Right lobe of liver (tissue), 6 donors: ENCODE measurements at places on chromosomes 12 and 14. TPM values are rescaled to one million over a fixed set of nuclear protein-coding genes. Genes with fewer than 3 reads are reported as not detected.

PLD4 gene
- total RNA-seq, result 0.49 TPM

MYF6 gene
- total RNA-seq, result 2.2 TPM

CTSG gene
- total RNA-seq, result not detected

ZNF891 gene
- total RNA-seq, result 0.50 TPM

VPS33A gene
- total RNA-seq, result 8.5 TPM

SPIC gene
- total RNA-seq, result 1.5 TPM

FIGNL2 gene
- 0.29 TPM for total RNA-seq

CLEC4E gene
- total RNA-seq, result 3.1 TPM

P2RX2 gene
- total RNA-seq, result not detected

TBX5 gene
- not detected for total RNA-seq

TC2N gene
- 2.5 TPM for total RNA-seq

MYF5 gene
- total RNA-seq, result not detected

FOXA1 gene
- total RNA-seq, result 29.8 TPM

SETD3 gene
- 32.8 TPM for total RNA-seq

DNA sequence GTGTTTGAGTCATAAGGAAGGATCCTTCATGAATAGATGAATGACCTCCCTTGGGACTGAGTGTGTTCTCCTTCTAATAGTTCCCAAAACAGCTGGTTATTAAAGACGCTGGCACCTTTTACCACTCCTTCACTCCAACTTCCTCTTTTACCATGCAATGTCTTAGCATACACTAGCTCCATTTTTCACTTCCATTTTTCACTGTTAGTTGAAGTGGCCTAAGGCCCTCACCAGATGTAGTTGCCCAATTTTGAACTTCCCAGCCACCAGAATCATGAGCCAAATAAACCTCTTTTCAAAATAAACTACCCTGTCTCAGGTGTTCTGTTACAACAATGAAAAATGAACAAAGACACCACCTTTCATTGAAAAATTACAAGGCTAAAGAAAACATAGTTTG lies 64.7 kb downstream of the GPR65 start:
- DNase-seq, result no peak

DNA sequence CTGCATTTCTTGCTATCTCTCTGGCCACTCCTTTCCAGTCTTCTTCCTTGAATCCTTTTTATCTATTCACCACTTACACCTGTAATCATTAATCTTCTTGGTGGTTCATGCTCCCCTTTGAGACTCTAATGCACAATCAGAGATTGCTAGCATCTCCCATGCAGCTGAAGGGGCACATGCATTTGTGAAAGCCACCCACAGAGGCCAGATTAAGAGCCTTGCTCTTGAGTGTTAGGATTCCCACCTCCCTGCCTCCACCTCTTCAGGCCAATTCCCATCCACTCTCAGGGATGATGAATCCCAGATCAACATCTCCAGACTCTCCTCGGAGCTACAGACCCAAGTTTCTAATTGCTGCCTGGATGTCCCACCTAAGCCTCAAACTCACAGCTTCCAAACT lies 19.4 kb upstream of the KRT18 start:
- no peak for DNase-seq

- DNase-seq, result peak; percentile 72
Observed at GRCh38 chr14:56339855-56340701, 221.9 kb downstream of the PELI2 start.

- DNase-seq, result no peak
Observed at GRCh38 chr12:120039711-120040110, 50.7 kb downstream of the BICDL1 start.

DNA sequence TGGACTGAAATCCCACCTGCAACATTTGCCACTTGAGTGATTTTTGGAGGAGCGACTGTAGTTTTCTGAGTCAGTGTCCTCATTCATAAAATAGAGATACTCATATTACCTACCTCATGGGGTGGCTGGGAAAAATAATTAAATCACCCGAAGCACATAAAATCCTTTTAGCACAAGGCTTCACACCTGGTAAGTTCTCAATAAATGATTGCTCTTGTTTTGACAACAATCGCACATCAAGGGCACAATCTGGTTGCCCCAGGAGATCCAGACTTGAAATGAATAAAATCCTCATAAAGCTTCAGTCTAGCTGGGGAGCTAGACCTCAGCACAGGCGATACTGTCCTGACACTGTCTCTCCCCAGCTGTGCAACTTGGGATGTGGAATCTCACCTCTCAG lies 76.0 kb upstream of the CCDC60 start:
- DNase-seq, result no peak

- DNase-seq, result no peak
Observed at GRCh38 chr12:121537814-121538698, 42.8 kb downstream of the KDM2B start.

- DNase-seq, result peak; percentile 71
Observed at GRCh38 chr12:16349131-16349460, 1.7 kb downstream of the MGST1 start.

DNA sequence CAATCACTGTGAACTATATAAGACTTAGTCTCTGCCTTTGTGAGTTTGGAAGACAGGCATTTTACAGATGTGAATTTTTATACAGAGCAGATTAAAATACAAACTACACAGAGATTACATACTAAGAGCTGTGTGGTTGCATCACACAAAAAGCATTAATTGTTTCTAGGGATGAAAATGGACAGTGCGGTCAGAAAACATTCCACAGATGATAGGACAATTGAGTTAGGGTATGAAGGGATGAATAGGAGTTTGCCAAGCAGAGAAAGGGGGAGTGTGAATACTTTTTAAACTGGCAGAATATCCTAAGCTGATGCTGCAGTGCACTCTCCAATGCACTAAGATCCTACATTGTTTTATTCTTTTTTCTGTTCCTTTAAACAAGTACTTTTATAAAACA lies 345.8 kb downstream of the VRK1 start:
- no peak for DNase-seq

GRCh38 chr14:106551265-106551664 lies 1024.9 kb downstream of the TMEM121 start:
- no peak for DNase-seq

- DNase-seq, result no peak
Observed at GRCh38 chr14:50736932-50737419, 68.9 kb upstream of the SAV1 start.

- peak; percentile 38 for DNase-seq
Observed at GRCh38 chr12:97912943-97913342, 450.3 kb downstream of the RMST start.

GRCh38 chr12:120933786-120934185 lies 29.6 kb upstream of the SPPL3 start:
- no peak for DNase-seq

DNA sequence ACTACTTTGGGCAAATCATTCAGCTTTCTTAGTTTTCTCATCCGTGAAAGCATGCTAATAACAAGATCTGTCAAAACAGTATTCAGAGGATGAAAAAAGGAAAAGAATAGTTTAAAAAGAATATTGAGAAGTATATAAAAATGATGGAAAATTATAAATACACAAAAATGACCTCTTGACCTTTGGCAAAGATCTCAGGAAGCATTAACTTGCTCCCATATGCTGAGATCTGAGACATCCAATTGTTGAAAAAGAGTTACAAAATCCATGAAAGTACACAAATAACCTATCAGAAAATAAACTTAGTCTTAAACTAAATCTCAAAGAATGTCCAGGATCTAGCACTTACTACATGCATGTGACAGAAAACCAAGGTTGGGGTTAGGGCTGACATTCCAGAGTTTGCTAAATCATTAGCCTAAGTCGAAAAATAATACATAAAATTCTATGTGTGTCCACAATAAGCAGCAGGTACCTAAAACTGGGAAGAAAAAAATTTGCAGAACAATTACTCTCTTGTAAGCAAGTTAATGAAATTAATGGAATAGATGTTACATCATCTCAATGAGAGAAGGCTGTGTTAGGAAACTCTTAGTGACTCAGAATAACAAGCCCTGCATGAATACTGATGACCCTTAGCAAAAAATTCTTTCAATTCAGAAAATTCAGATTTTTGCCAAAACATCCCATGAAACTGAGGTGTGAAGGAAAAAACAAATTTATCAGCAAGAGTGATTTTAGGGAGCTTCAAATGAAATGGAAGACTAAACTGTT lies 3.4 kb downstream of the PAH start:
- no peak for DNase-seq

DNA sequence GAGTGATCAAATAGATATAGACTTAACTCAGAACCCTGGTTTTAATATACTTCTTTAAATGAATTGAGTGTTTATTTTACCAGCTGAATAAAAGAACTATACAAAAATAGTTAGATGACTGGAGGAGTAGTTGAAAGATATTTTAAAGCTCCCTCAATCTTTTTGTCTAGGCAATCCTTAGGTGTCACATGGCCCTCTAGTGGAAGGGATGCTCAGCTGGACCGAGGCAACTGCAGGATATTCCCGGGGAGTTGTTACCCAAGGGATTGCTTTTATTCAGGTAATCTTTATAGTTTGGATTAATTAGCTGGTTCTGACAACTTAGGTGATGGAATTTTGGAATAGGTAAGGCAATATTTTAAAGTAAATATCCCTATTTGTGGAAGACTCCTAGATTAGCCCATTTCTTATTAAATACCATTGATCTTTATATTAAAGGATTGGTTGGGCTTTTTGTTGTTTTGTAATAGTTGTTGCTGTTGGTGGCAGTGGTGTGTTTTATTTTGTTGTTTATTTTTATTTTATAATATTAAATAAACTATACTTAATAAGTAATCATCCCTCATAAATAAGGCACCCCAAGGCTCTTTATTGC lies 57.1 kb downstream of the ZDHHC17 start:
- DNase-seq, result no peak

GRCh38 chr12:101229841-101230241 lies 19.8 kb upstream of the SLC5A8 start:
- no peak for DNase-seq

GRCh38 chr12:21305661-21306060 lies 29.1 kb downstream of the SLCO1A2 start:
- no peak for DNase-seq

- no peak for DNase-seq
Observed at GRCh38 chr12:123171967-123172366, 21.1 kb upstream of the PITPNM2 start.

DNA sequence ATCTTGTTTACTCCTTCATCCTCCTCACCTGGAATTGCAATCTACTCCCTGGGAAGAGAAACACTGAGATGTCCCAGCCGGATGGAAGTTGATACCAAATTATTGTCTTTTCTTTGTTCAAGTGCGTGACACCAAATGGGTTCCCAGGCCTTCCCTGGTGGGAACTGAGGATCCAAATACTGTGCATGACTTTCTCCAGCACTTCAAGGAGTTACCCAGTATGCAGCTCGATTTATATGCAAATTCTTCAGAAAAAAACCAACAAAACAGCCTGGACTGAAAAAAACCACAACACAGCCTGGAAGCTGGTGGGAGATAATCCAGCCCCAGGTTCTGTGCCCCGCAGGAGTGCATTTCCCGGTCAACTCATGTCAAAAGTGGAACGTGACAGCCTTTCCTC lies 310.6 kb downstream of the GLT1D1 start:
- DNase-seq, result no peak

- no peak for DNase-seq
Observed at GRCh38 chr12:68335462-68335861, 3.3 kb upstream of the MDM1 start.

DNA sequence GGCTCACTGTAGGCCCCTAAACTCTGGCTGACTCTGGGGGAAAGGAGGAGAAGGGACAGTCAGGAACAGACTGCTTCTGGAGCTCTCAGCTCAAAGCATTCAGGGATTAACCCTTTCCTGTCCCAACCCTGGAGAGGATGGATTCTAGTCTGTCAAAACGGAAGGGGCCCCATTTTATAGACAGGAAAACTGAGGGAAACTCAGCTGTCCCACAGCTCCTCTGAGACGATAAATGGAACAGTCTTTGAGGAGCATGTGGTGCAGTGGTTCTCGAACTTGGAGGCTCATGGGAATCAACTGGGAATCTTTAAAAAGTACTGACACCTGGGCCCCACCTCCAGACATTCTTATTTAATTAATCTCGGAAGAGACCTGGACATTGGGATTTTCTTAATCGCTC lies 23.7 kb downstream of the SRRM4 start:
- DNase-seq, result no peak
